Activated CD8-positive, alpha-beta T cell treated with anti-CD3 and anti-CD28 coated beads, Interleukin-2, amount 10 ng/mL, durations not matched to agents 7 days and 5 days (primary cell): ENCODE measurements at places on chromosomes 4 and X.

DNA sequence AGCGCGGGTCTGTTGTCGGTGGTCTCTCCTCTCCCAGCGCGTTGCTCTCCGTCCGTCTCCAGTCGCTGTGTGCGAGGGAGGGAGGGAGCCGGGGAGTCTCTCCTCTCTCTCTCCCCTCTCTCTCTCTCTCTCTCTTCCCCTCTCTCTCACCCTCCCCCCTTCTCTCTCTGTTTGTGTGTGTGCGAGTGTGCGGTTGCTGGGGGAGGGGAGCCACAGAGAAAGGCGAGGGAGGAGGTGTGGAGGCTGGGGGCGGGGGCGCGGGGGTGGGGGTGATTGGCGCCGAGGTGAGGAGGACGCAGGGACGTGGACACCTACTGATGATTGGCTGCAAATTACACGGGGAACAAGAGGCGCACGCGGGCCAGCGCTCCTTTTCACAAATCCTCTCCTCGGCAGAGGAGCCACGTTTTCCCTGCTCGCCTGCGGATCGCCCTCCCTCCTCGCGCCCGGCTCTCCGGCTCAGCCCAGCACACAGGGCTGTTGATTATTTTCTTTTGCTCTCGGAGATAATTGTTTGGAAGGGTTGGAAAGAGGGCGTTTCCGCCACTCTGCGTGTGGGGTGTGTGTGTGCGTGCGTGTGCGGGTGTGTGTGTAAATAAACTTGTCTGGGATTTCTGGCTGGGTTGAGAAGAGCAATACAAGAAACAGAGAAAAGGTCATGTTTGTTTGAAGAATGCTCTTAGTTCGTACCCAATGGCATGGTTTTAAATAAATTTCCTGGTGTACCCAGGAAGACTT is at the start of gene CXXC4:
Gene CXXC4, minus strand, starts transcription at position 73 of the 738 bp plus-strand sequence. CDS start 3,092 bp downstream, outside the sequence.
- peaks cover 29% of the 10 kb centered on the region for H3K4me1 ChIP-seq
- no peak within 1 kb of the TSS for H3K27ac ChIP-seq
- peak within 1 kb of the TSS; percentile 59 for H3K4me3 ChIP-seq
- DNase-seq, result no peak

- H3K36me3 ChIP-seq, result no peaks in the 10 kb centered on the region
- H3K4me1 ChIP-seq, result peaks cover 2% of the 10 kb centered on the region
- H3K27me3 ChIP-seq, result peaks cover 5% of the 10 kb centered on the region
- no peak overlapping the region for H3K4me3 ChIP-seq
- no peak for DNase-seq
- H3K27ac ChIP-seq, result no peak overlapping the region
These were observed 447.5 kb upstream of the RASGEF1B start for GRCh38 chr4:81919223-81919622.

DNA sequence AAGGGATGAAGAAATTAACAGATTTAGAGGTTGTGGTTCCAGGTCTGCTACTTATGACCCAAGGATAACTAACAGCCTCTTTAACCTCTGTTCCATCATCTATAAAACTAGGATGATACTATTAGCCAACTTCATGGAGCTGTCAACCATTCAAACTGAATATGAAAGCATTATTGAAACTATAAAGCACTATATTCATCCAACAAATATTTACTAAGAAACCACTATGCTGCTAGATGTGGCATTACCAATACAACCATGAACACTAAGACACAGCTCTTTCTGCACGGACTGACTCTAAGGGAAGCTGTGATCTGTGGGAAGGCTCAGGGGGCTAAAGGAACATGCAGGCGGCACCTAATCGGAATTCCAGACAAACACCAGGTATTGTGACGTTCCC is 66.0 kb downstream of the APBB2 start:
- peaks cover 4% of the 10 kb centered on the region for H3K27me3 ChIP-seq
- no peak overlapping the region for H3K4me3 ChIP-seq

- H3K36me3 ChIP-seq, result no peaks in the 10 kb centered on the region
- H3K27ac ChIP-seq, result no peak overlapping the region
- no peak for DNase-seq
- H3K4me3 ChIP-seq, result no peak overlapping the region
These were observed 73.1 kb upstream of the SORBS2 start for GRCh38 chr4:185885075-185885474.

DNA sequence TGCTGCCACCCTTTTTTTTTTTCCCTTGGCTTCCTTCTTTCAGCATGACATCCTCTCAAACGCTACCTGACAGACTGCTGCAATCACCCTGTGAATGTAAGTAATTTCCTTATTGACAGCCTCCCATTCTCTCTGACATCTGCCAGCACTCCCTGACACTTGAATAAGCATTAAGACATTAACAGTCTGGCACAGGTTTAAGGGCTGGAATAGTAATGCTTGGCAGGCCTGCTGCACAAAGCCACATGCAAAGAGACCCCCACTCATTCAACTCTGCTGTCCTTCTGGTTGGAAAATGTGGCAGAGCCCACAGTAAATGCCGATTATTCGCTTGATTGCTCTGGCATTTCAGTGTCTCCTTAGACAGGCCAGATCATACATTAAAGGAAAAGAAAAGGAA is 28.1 kb upstream of the RASGEF1B start:
- H3K4me3 ChIP-seq, result no peak overlapping the region
- H3K27ac ChIP-seq, result peak overlapping the region; percentile 15
- H3K4me1 ChIP-seq, result peaks cover 16% of the 10 kb centered on the region
- DNase-seq, result no peak
- H3K36me3 ChIP-seq, result peaks cover 4% of the 10 kb centered on the region

GRCh38 chr4:121584836-121585235 is 111.9 kb downstream of the ANXA5 start:
- H3K36me3 ChIP-seq, result no peaks in the 10 kb centered on the region
- H3K27ac ChIP-seq, result no peak overlapping the region
- peaks cover 23% of the 10 kb centered on the region for H3K27me3 ChIP-seq

DNA sequence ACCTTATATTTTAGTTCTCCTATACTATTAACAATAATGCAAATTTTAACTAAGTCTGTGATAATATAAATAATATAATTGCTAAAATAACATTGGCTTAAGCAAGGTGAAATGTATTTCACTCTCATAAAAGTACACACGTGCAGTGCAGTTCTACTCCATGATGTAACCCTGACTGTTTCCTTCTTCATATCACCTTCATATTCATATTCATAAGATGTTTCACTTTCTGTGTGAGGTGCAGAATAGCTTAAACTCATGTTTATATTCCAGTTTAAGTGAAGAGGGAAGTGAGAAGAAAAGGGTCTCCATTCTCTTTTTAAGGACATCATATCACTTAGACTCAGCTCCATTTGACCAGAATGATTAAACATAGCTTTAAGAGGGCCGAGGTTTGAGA is 1810.0 kb upstream of the PCDH10 start:
- no peaks in the 10 kb centered on the region for H3K4me1 ChIP-seq
- no peak overlapping the region for H3K4me3 ChIP-seq
- no peaks in the 10 kb centered on the region for H3K27me3 ChIP-seq
- H3K36me3 ChIP-seq, result no peaks in the 10 kb centered on the region
- DNase-seq, result no peak

- H3K27me3 ChIP-seq, result no peaks in the 10 kb centered on the region
- no peak overlapping the region for H3K4me3 ChIP-seq
- no peak for DNase-seq
- H3K4me1 ChIP-seq, result peaks cover 28% of the 10 kb centered on the region
- H3K27ac ChIP-seq, result no peak overlapping the region
These were observed 29.1 kb downstream of the SETD7 start for GRCh38 chr4:139526928-139527327.

GRCh38 chrX:47918274-47918673 is 81.6 kb downstream of the ZNF81 start:
- peaks cover 23% of the 10 kb centered on the region for H3K36me3 ChIP-seq
- no peak overlapping the region for H3K27ac ChIP-seq
- no peak overlapping the region for H3K4me3 ChIP-seq

DNA sequence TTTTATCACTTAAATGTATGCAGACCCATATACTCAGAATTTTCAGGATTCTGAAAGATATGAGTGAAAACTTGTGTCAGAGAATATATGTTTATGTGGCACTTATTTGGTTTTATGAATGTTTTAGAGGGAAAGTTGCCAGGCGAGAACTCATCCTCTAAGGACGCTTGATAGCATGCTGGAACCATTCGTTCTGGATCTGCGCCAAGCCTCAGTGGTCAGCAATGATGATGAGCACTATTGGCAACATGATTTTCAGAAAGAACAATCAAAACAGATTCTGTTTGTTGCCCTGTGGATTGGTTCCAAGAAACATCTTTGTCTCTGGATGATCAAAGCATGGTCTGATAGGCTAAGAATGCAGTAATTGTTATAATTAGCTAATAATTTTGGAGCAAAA is 32.1 kb upstream of the RAPGEF2 start:
- no peak for DNase-seq
- no peak overlapping the region for H3K27ac ChIP-seq
- no peaks in the 10 kb centered on the region for H3K4me1 ChIP-seq

GRCh38 chr4:19187691-19188090 is 1064.0 kb upstream of the SLIT2 start:
- H3K27me3 ChIP-seq, result no peaks in the 10 kb centered on the region
- H3K4me1 ChIP-seq, result no peaks in the 10 kb centered on the region
- no peak for DNase-seq

GRCh38 chr4:84028340-84028739 is 470.8 kb downstream of the NKX6-1 start:
- H3K4me1 ChIP-seq, result no peaks in the 10 kb centered on the region
- no peak overlapping the region for H3K27ac ChIP-seq
- H3K4me3 ChIP-seq, result no peak overlapping the region
- DNase-seq, result no peak

GRCh38 chr4:185142564-185142911 is 528 bp upstream of the SLC25A4 start:
- peaks cover 34% of the 10 kb centered on the region for H3K27me3 ChIP-seq
- no peak overlapping the region for H3K27ac ChIP-seq
- H3K4me1 ChIP-seq, result peaks cover 10% of the 10 kb centered on the region

DNA sequence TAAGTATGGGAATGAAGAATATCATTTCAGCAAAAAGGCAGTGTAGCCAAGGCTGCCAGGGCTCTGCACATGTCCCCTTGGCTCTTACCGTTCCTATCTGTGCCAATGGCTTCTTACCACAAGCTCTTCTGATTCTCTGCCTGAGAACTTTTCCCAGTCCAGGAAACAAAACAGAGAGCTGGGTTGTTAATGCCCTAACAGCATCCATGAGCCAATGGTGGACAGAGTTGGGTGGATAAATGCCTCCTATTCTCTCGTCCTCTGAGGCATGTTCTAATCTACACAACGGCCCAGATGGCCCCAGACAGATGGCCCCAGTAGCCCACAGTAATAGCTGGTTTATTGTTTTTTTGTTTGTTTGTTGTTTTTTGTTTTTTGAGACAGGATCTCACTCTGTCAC is 28.0 kb downstream of the SCD5 start:
- H3K4me1 ChIP-seq, result no peaks in the 10 kb centered on the region
- no peak overlapping the region for H3K27ac ChIP-seq
- H3K27me3 ChIP-seq, result peaks cover 6% of the 10 kb centered on the region
- DNase-seq, result no peak
- H3K36me3 ChIP-seq, result peaks cover 2% of the 10 kb centered on the region

GRCh38 chrX:104270916-104271512 is 16.3 kb upstream of the ESX1 start:
- peak; percentile 35 for DNase-seq
- H3K36me3 ChIP-seq, result no peaks in the 10 kb centered on the region
- peaks cover 13% of the 10 kb centered on the region for H3K27me3 ChIP-seq
- H3K4me1 ChIP-seq, result no peaks in the 10 kb centered on the region

DNA sequence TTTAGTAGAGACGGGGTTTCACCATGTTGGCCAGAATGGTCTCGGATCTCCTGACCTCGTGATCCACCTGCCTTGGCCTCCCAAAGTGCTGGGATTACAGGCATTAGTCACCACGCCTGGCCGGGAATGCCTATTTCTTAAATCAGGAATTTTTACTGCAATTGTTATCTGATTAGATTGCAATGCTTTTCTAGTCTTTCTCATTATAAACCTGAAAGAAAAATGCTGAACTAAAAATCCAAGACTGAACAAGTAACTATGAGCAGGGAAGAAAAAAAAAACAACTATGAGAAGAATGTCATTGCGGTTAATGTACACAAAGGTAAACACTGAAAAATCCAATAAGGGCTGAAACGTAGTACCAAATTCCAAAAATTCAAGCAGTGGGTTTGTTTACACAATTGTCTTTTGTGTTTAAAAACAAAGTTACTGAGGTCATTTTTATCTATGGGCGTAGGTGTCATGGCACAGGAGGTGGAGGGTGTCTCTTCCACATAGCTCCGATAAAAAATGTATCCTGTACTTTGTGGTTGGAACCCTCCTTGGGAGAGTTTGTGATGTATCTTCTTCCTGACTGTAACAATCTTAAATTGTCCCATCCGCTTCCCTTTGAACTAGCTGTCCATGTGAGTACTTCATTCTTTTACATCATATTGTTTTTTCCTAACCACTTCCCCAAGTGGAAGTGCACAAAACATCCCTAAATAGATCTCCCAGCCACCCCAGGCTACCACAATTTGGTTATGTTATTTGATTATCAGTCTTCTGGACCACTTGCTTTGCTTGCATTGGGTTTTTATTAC is 11.1 kb upstream of the TMEM156 start:
- H3K27ac ChIP-seq, result peak overlapping the region; percentile 79
- DNase-seq, result no peak
- H3K4me1 ChIP-seq, result peaks cover 38% of the 10 kb centered on the region
- H3K4me3 ChIP-seq, result peak overlapping the region; percentile 75
- peaks cover 4% of the 10 kb centered on the region for H3K36me3 ChIP-seq

GRCh38 chr4:52894443-52894842 is 32.3 kb downstream of the RASL11B start:
- H3K4me1 ChIP-seq, result peaks cover 35% of the 10 kb centered on the region
- no peaks in the 10 kb centered on the region for H3K27me3 ChIP-seq
- no peaks in the 10 kb centered on the region for H3K36me3 ChIP-seq
- no peak overlapping the region for H3K27ac ChIP-seq

- no peak overlapping the region for H3K27ac ChIP-seq
- peaks cover 22% of the 10 kb centered on the region for H3K27me3 ChIP-seq
- DNase-seq, result no peak
- H3K4me1 ChIP-seq, result peaks cover 3% of the 10 kb centered on the region
These were observed 3.7 kb downstream of the CXCL9 start for GRCh38 chr4:76003620-76004019.

DNA sequence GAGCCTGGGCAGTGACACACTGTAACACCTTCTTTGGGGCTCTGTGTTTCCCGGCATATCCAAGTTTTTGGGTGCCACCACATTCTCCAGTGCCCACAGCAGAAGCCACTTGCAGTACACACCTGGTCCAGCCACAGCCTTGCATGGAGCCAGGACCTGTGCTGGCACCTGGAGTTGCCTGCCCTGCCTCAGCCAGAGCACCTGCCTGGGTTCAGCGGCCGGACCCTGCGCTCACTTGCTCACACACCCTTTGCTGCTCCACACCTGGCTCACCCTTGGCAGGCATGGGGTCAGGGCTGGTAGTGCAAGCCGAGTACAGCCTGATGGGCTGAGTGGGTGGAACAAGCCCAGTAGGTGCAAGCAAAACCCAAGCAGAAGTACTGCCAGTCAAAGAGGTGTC is 1511.1 kb downstream of the TECRL start:
- no peak overlapping the region for H3K27ac ChIP-seq
- DNase-seq, result no peak
- no peaks in the 10 kb centered on the region for H3K36me3 ChIP-seq
